ENCODE measurements at places on chromosomes 2 and 18.

GRCh38 chr2:102355526-102356380, at the start of gene IL18R1:
IL18R1 (plus strand) TSS chr2:102355796; CDS start chr2:102362661, 6,865 bp downstream.
- peak; percentile 70 for DNase-seq

- no peak for DNase-seq
Observed at GRCh38 chr18:57052759-57053158, 94.1 kb upstream of the BOD1L2 start.

DNA sequence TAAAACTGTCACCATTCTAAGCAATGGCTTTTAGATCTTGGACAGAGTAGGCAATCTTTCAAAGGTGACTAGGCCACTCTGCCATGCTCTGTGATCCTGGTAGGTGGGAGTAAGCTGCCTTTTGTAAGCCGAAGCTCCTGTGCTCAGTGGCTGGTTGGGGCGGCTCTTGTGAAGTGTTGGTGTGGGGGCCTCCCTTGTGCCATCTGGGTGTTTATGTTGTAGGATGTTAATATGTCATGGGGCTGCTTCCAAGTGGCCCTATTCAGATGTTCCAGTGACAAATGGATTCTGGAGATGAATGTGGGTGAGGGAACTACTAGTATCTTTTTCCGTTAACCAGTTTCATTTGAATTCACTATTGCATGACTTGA, 116.8 kb upstream of the SPRED2 start:
- no peak for DNase-seq

DNA sequence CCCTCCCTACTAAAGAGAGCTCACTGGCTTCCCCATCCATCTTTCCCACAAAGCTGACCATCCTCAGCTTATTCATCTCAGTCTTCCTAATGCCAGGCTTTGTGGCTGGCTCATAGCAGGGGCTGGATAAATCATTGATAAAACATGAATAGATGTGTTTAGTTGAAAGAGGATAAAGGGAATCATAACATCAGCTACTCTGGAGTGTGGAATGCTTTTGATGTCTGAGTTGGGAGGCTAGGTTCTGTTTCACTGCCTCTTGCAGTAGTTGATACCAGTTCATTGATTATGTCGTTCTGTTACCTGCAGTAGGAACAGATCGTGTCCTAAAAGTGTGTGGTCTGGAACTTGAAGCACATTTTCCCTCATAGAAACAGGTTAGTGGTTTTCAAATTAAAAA, 66.3 kb upstream of the HK2 start:
- DNase-seq, result no peak

DNA sequence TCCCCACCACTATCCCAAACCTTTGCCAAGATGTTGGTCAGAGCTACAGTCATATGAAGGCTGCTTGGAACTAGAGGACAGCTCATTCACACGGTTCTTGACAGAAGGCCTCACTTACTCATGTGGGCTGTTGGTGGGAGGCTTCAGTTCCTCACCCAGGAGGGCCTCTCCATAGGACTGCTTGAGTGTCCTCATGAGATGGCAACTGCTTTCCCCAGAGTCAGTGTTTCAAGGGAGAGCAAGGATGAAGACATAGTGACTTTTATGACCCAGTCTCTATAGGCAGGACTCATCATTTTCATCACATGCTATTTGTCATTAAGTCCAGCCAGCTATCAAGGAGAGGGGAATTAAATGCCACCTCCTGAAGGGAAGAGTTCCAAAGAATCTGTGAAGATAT, 33.4 kb upstream of the OLA1 start:
- no peak for DNase-seq

- peak; percentile 18 for DNase-seq
Observed at GRCh38 chr18:59024829-59025228, 114.9 kb upstream of the SEC11C start.

- DNase-seq, result no peak
Observed at GRCh38 chr18:75089748-75090327, 119.1 kb downstream of the PTGR3 start.

Data from fibroblast of skin of right quadriceps (primary cell).